Activated naive CD4-positive, alpha-beta T cell (primary cell): ENCODE measurements at places on chromosomes 6 and 20.

DNA sequence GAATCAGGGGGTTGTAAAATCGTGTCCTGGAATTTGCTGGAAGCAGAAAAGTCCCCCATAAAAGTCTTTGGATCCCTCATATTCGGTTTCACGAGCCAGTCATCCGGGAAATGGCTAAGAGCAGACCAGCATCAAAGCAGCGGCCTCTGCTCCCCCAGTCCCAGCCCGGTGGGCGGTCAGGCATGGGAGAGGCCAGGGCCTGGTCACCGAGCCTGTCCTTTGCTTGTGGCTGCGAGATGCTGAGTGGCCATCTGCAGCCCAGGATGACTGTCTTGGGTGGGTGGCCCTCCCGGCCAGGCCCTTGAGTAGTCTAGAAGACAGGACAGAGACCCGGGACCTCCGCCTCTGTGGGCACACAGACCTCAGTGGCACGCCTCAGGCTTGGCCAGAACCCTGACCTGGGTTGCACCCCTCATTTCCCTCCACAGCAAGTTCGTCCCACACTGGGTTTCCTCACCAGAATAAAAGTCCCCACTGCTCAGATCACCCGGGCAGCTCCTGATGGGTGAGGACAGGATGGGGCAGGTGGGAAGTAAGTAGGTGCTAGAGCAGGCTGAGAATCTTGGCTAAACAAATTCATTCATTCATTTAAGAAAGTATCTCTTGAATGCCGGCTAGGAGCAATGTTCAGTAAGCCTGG lies 172.1 kb downstream of the BMP7 start:
- DNase-seq = no peak

DNA sequence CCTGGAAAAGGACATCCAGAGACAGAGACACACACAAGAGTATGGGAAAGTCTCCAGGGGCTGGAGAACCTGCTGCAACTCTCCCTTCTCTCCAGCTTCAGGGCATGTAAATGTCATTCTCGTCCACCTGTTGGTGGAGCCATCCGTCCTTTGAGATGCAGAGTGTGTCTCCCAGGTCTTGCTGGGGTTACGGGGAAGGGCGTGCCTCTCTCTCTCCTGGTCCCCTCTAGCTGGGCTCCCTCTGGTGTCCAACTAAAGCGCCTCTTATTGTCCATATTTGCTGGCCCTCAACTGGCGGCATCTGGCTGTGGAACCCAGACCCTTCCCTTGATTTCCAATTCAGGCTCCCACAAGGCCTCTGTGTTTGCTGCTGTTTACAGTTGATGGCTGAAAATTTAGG lies 244.1 kb downstream of the BMP7 start:
- no peak for DNase-seq

GRCh38 chr6:8705435-8706020 lies 270.2 kb upstream of the SLC35B3 start:
- no peak for DNase-seq

DNA sequence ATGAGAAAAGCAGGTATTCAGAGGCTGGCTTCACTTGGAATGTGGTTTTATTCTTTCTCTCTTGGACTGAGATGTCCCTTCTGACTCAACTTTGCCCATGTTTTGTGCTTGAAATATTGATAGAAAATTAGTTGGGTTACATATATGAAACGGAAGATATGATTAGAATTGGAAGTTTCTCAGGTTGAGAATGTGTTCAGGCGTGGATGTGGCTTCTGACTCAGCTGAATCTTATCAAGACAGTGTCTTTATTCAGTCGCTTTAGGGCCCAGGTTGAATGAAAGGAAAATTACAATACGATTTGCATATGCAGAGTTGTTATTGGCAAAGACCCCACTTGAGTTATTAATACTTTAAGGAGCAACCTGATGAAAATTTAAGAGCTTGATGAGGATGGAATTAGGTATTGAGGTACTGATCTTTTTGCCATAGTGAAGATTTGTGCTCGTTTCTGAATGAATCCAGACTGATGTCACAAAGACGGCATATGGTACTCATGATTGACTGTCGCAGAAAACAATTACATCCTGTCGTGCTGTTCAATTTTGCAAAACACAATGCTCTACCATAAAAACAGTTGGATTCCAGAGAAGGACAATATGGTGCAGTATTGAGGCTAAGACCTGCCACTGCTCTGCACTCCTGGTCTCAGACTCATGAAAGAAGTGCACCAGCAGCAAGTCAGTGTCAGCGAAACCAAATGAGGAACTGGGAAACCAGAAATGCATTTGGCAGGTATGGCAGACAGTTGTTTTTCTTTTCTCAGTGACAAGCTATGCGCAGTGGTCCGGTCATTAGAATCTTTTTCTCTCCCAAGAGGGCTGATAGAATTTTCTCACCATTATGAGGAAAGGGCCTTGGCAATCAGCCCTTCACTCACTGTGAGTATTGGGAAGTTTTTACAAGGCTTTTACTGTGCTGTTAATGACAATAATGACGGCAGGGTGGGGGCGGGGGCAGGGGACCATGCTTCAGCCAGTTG lies 158.3 kb downstream of the DOK5 start:
- DNase-seq = no peak

GRCh38 chr20:45156713-45157112 lies 18.0 kb upstream of the PI3 start:
- DNase-seq = no peak

- DNase-seq = no peak
Observed at GRCh38 chr20:38726804-38727606, 2.7 kb downstream of the SLC32A1 start.

DNA sequence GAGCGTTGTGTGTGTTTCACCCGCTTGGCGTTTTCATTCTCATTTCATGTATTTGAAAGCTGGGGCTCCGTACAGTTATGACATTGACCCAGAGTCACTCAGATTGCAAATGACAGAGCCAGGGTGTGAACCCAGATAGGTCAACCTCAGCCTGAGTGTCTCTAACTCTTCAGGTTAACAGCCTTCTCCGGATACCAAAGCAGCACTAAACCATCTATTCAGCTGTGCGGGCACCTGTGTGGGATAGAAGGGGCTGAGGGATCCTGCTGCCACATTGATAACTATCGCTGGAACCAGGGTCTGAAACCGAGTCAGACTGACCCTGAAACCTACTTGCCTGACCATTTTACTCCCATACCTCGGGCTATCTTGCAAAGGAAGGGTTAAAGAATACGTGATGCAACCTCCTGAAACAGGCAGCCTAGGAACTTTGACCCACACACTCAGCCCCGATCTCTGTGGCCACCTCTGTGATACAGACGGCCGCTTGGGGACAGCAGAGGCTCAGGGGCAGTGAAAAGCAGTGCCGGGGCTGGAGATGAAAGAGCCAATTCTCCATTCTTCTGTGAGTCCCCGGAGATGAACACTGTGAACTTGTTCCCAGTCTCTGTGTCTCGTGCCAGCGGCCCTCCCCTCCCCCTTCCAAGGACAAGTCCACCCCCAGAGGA lies 233.5 kb upstream of the QKI start:
- DNase-seq = no peak

GRCh38 chr6:35202066-35202546 lies 11.7 kb upstream of the SCUBE3 start:
- DNase-seq = no peak

DNA sequence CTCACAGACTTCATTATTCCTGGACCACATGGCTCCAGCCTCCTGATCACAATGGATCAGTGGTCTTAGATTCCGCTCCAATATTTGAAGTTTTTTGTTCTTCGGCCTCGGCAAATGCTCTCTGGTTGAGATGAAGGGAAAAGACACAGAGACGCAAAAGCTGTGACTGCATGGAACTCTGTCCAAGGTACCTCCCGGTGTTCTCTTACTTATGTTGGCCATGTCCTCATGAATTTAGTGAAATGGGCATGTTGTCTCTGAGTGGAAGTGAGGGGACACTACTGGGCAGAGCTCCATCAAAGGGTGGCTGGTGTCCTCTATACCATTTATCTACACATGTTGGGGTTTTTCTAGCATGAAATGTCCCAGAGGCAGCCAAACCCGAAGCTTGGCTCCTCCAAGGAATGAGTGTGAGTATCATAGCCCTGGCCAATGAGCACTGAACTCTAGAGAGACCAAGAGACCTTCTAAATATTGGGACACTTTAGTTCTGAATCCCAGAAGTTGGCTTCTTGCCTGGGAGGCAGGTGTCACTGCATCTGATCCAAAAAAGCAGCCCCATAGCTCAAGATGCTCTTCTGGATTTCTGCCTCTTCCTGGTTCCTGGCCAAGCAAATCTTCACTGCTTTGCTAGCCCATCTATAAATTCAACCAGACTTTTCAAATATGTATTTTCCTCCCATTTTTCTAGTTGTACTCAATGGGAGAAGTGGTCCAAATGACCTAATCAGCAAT lies 34.1 kb downstream of the HLA-G start:
- no peak for DNase-seq

DNA sequence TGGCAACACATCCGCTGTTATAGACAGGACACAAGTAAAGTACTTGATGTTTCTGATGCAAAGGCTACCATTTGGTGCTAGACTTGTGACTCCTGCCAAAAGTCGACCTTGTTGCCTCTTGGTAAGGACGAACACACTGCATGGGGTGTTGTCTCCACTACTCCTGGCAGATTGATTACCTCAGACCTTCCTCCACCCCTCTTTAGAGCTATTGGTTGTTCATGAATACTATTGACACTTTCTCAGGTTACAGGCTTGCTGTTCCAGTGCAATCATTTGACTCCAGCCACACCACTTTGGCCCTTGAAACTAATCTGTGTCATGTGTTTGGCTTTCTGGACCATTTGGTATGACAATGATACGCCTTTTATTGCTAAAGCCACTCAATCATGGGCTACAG lies 62.3 kb downstream of the TRMT11 start:
- DNase-seq = no peak

GRCh38 chr20:56610098-56610497 lies 19.0 kb upstream of the TFAP2C start:
- DNase-seq = no peak

DNA sequence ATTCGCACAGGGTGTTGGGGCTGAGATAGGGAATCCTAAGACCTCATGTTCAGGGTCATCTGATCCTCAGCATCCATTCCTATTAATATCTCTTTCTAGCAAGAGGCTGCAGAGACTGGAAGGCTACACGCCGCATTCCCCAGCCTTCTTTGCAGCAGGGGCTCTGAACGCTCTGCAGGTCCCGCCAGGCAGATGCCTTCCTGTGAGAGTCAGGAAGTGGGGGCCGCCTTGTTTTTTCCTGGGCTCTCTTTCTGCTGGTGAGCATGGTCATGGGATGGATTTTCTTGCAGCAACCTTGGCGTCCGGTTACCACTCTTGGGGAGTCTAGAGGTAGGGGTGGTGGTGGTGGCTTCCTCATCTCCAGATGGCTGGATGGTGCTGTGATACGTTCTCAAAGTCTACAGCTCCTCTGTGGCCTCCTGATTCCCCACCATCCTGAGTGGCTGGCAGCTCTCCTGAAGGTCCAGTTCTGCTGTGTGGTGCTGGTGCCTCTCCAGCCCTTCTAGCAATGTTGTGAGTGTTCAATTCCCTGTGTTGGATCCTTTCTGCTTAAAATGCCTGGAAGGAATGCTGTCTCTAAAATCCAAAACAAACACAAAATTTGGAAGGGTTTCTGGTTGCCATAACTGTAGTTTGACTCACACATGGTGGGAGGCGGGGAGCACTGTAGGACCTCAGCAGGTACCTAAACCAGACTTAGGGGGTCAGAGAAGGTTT lies 111.9 kb downstream of the CEBPB start:
- no peak for DNase-seq

DNA sequence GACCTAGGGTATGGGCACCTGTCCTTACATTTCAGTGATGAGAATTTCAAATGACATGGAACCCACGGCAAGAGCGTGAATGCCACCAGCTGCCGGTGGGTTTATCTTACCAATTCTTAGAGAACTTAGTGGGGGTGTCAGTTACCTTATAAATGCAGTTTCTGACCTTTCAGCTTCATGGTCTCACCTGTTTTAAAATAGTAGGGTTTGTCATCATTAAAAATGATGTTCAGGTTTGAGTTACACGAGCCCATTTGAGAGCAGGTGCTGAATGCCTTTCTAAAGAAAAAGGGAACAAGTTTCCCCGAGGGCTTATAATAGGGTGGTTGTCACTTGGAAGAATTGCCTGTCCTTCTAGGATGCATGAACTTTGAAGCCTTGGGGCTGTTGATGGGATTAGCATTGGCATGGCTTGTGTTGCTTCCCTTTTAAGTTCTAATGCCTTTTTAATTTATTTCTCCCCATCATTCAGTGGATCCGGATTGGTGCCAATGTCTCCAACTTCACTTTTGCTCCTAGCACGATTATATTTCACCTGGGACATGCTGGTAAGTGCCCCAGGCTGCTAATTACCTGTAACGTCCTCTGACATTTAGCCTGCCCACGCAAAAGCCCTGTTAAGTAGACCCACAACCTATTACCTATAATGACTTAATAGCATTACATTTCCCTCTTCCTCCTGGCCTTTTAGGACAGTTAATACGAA lies 27.9 kb downstream of the GHRH start:
- DNase-seq = no peak

GRCh38 chr6:31541059-31541657 lies 645 bp downstream of the DDX39B start:
- peak; percentile 46 for DNase-seq

GRCh38 chr20:59074456-59074855 lies 31.9 kb upstream of the PRELID3B start:
- no peak for DNase-seq

DNA sequence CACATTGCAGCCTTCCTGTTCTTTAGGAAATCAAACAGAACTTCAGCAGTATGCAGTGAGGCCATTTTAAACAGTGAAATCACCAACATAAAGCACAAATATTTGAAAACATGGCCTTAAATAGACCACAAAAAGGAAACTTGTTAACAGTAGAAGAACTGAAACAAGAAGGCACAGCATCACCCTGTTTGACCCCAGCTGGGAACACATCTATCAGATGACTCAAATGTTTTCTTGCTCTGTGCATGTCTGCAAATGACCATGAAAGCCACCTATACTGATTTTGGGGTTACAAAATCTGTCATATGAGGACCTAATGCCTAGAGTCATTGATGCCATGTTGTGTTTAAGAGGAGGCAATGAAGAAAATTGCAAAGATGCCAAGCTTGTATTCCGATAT lies 123.8 kb upstream of the ADGRF1 start:
- DNase-seq = no peak

- DNase-seq = no peak
Observed at GRCh38 chr6:85920782-85921181, 278.1 kb upstream of the SYNCRIP start.

DNA sequence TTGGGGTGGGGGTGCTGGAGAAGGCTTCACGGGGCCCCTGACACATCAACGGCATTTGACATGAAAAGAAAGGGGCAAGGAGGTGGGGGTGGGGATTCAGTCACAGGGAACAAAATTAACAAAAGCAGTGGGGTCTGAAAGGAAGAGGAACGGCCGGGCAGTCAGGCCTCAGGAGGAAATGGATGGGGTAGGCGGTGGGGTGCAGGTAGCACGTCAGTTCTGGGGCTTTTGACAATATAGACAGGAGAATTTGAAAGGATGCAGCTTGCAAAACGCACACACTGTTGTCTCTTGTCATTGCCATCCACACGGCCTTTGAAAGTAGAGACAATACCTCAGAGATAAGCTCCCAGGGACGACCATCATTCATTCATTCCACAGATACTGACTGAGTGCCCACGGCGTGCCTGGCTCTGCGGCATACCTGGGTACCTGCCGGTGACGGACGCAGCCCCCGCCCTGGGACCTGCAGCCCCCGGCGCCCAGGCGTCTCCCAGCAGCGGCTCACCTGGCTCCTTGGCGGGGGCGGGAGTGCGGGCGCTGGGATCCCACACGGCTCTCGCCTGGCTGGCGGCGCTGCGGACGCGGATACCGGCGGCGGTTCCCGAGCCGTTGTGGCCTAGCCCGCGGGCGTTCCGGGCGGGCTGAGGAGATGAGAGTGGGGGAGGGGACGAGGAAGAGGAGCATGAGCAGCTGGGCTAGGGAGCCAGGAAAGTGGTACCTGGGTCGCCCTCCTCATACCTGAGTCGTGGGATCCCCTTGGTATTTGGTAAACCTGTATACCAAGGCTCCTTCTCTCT lies at the start of gene SLC26A8:
Gene SLC26A8, minus strand, starts transcription at position 646 of the 800 bp plus-strand sequence. CDS start 4,934 bp downstream, outside the sequence.
- no peak for DNase-seq
